ENCODE measurements at places on chromosomes 12 and 14.

DNA sequence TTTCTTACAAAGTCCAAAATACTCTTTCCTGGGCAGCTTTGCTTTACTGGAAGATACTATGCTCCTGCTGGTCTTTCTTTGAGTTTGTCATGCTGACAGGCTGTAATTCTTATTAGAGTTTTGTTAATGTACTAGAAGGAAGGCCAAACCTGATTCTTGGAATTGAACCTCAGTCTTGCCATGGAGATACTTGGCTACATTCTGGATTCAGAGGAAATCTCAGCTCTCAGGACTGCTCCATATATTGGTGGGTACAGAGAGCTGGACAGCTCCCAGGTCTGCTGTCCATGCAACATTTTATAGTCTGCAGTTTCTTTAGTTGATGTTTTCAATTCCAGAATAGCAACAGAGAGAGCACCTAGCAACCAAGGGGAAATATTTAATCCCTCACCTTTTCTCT, 363.1 kb upstream of the STXBP6 start:
- no peak for DNase-seq

DNA sequence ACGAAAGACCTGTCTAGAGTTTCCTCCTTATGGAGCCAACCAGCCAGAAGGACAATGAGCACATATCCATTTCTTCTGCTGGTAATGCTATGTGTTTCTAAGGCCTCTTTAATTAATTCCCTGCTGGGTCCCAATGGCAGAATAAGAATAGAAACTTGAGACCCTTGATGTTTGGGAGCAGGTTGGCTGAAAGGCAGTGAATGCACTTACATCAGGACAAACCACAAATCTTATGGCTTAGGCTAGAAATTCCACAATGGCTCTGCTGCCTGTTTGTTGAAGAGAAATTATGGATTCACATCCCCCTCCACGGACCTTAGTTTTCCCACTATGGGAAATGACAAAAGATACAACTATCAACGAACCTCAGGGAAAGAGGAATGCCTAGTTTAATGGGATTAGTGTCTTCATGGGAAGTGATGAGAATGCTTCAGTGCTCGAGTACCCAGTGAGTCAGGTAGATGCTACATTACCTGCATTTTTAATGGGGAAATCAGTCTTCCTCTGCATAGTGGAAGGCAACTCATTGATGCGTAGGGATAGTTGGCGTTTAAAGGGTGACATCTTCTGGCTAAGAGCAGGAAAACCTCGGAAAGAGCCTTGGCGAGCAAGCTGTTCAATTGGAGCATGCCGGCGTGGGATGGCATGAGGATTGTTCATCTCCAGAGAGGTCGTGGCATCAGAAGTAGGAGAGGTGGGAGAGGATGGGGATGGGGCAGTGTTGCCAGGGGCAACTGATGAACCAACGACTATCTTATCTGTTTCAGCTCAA, 46.5 kb downstream of the PAPLN start:
- DNase-seq, result no peak

- no peak for DNase-seq
Measured at GRCh38 chr14:30532264-30532663, 26.7 kb upstream of the G2E3 start.

DNA sequence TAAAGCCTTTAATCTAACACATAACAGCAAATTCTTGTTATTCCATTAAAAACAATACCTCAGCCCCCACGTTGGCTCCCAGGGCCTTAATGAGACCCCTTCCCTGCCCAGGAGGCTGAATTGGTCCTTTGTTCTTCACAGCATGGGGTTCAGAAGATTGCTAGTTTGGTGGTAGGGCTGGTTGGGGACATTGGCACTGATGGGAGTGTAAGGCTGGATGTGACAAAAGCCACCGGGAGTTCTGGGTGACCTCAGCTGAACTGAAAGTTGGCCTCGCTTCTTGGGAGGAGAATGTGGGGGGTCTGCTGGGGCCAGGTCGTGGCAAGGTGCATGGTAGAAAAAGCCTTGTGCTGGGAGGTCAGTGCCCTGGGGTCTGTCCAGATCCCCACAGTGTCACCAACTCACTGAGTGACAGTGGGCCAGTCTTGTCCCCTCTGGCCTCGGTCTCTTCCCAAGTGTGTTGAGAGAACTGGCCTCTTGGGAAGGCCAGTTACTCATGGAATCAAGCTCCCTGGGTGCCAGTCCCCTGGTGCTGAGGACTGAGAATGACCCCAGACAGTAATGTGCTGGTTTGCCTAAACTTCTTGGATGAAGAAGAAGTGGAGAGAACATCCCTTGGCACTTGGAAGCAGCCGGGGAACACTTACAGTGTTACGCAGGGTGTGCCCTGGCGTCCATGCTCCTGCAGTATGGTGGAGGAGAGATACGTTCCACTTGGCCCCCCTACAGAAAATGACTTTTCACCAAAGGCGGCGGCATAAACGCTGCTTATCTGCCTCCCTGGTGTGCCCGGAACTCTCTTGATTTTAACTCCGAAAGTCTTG, 283.7 kb upstream of the RTL1 start:
- DNase-seq, result no peak

DNA sequence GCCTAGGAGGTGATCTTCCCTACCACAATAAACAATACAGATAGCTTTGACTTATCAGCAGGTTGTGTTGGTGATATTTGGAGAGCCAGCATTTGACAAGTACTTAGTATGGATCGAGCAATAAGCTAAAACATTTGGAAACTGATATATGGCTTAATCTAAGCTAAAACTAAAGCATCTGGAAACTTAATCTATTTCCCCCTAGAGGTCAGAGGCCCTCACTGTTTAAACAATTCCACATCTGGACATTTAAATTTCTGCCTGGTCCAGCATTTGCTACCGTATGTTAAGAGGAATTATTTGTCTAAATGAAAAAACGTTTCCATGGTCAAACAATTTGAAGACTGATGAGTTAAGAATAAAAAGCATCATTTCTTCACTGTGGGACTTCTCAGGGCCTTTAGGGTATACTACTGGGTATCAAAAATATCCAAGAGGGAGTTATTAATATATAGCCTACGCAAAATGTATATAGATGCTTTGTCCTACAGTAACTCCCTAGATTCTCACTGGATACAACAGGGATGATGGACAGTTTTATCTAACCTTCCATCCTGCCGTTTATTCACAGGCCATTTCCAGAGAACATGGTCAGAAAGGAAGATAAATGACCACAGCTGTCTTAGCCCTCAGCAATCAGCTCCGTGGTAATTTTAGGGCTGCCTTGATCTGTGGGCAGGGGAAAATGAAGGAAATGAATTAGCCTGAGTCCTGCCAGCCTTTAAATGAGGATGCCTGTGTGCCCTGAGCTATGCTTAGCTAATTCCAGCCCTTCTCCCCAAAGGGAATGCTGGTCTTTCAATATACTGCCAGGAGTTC, 135.4 kb upstream of the NUDT4 start:
- DNase-seq, result no peak

DNA sequence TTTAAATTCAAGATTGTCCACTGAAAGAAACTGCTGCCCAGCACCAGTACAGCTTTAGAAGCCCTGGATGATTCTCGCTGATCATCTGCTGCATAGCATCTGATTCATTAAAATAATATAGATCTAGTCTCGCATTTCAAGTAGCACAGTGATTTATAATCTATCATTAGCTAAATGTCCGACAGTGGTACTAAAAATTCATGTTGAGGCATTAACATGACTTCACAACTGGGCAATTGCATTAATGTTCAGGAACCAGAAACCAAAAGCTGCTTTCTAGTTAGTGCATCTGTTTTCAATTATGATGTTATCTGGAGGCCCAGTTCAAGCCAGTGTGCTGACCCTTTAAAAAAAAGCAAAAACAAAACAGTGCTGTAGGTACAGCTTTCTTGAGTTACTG, 1987.2 kb upstream of the SEL1L start:
- DNase-seq, result no peak

DNA sequence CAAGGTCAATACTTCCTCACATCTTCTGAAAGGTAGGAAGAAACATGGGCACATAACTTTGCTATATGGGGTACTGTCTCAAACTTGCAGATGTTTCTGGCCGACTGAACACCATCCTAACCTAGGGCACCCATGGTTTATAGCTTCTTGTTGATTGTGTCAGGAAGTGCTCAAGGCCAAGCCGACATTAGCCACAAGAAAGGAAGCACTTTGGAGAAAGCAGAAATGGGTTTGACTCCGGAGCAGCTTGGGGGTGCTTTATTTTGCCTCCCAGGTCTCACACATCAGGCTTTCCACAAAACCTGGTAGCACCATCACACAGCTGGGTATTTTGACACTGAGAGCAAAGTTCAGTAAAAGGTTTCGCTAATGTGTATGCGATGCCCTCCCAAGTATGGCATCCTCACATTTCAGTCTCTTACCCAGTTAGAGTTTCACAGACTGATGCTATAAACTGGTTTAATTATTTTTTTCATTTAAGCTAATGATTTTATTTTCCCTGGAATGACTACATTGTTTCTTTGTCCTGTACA, 25.2 kb upstream of the BHLHE41 start:
- no peak for DNase-seq

DNA sequence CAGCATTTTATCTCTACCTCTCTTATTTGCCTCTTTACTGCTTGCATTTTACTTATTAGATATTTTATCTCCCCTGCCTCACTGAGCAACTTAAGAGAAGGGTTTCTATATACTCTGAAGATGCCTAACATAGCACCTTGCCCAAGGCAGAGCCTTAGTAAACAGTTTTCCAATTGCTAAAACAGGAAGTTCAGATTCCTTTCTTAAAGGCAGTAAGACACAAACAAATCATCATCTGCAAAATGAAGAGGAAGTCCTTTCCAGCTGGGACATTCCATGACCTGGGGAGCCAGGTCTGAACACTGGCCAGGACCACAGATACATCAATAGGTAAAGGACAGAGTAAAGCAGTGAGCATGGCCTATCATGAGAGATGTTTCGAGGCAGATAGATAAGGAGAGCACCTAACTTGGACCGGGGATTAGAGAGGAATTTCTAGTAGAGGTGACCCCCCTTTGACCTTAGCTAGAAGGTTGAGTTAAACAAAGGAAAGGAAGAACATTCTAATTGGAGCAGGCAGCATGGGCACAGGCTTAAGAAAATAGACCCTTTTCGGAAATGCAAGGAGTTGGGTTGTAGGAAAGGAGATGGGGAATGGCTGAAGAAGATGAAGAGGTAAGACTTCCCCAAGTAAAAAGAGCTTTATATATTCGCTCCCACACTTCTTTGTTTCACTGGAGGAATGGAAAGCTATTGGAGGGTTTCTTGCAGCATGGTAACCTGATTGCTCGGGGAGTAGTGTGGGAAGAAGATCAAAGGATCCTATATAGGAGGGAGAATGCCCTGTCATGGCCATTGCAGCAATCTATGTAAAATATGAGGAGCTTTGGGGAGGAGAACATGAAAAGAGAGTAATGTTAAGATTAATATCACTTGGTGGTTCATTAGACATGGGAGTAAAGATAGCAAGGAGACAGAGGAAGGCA, 94.8 kb downstream of the PHLDA1 start:
- DNase-seq, result no peak

Measured in activated CD4-positive, alpha-beta T cell treated with anti-CD3 and anti-CD28 coated beads, Interleukin-2, amount 50 U/mL, for 1 hour (primary cell).